Stimulated activated naive CD8-positive, alpha-beta T cell treated with anti-CD3 and anti-CD28 coated beads, Interleukin-15, Interleukin-2, amounts not matched to agents 100 U/mL and 50 U/mL, for 24 hours (primary cell): ENCODE measurements at places on chromosomes 2 and 18.

- no peak for DNase-seq
Observed at GRCh38 chr2:63789338-63790020, 52.2 kb upstream of the UGP2 start.

DNA sequence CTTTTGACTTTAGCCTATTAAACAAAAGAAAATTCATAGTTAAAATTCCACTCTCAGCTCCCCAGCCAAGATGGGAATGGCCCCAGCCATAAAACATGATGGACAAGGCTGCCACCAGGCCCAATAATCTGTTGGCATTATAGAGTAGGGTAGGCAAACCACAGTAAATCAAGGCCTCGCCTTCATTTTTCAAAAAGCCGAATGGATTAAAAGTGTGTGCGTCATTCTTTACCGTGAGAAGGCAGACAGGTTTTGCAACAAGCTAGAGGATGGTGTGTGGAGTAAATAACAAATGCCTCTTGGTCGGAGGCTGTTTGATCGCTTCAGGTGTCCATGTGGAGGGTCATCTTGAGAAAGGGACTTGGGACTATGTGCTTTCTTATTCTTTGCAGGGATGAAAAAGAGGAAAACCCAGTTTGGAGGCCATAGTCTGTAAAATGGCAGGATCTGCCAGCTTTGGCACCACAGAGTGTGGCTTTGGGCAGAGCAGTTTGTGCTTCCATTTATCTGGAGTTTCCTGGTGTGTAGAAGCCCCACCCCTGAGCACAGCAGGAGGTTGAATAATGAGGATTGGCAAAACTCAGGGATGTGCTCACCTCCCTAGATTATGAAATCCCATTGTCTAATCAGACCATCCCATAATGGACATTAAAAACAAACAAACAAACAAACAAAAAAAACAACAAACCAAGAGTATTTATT, 57.1 kb upstream of the ITGB6 start:
- DNase-seq: no peak

GRCh38 chr18:45749918-45750689, 26.1 kb downstream of the SLC14A1 start:
- no peak for DNase-seq

DNA sequence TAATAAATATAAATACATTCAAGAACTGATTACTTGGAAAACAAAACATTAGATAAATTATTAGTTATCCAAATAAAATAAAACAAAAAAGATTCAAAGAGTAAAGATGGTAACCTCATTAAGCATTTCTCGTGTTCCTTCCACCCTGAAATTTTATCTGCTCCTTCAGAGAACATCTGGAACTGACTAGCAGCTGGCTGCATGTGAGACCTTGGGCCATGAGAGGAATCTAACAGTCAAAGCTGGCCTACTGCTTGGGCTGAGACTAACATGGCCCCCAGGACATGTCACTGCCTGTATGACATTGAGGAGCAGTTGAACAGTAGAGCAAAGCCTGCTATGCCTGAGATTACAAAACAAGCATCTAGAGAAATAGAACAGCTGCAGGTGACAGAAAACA, 208.5 kb upstream of the ZSWIM2 start:
- no peak for DNase-seq

DNA sequence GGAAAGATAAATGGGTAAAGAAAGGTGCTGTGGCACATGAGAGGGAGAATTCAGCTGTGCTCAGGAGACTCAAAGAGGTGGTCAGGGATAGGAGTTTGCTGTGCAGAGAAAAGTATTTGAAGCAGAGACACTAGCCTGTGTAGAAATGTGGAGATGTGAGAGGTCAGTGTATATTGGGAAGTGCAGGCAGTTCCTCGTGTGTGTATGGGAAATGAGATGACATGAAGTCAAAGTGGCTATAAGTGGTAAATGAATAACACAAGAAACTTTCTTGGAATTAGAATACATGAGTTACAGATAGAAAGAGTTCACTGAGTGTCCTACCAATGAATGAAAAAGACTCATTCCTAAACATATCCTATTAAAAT, 11.6 kb downstream of the MAP3K20 start:
- DNase-seq: no peak

DNA sequence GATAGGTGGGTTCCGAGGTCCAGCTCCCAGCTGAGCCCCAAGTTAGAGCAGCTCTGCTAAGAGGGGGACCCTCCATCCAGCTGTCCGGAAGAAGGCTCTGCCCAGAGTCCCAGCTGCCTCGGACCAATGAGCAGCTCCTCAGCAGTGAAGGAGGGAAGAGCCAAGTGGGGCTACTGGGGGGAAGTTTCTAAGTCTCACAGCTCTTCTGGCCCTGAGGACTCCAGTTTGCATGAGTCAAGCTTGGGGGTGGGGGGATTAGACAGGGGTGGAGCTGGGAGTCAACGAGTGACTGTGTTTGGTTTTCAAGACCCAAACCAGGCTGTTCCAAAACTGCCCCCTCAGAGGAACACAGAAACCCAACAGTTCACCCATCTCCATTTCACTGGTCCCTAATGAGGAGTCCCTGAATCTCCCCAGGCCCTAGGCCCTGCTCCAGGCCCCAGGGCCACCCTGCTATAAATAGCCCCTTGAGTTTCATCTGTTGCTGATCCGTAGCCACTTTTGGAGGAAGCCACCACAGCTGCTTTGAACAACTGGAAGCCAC, 100.9 kb downstream of the TNS1 start:
- no peak for DNase-seq

DNA sequence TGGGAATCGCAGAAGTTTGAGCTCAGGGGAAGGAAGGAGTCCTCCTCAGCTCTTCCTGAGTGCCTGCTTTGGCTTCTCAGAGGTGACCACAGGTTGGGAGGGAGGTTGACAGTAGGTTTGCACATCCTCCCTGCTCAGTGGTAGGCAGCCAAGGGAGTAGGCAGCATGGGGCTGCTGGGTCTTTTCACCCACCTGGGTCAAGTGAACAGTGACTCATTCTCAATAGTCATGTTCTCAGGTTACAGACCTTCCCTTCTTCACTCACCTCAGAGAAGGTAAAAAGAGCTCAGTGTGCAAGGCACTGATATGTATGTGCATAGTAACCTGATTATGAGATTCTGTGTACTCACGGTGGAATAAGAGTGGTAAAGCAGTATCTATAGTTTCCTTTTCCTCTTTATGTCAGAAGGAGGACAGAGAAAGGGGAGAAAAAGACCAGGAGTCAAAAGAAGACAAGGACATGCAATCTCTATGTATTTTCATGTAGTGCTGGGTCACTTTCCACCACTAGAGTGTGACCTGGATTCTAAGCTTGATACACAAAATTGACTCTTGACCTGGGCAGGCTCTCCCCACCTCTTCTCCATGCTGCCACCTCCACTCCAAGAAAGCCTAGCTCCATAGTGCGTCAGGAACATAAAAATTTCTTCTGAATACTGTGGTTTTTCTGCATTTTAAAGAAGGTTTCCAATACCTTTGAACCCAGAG, 36.5 kb upstream of the ASNSD1 start:
- DNase-seq: no peak
